Caki2 (cell line): ENCODE measurements at places on chromosomes 1 and 21. TPM values are rescaled to one million over a fixed set of nuclear protein-coding genes. Genes with fewer than 3 reads are reported as not detected.

ASPM gene
- 14.5 and 21.4 TPM in 2 replicates for total RNA-seq

GRCh38 chr1:77220687-77221463, 1.6 kb upstream of the PIGK start:
- no peak for DNase-seq

GRCh38 chr1:243917863-243918565, 68.0 kb upstream of the AKT3 start:
- DNase-seq, result no peak

- peak; percentile 35 for DNase-seq
These were observed 4.9 kb upstream of the MIIP start for GRCh38 chr1:12014141-12014991.

DNA sequence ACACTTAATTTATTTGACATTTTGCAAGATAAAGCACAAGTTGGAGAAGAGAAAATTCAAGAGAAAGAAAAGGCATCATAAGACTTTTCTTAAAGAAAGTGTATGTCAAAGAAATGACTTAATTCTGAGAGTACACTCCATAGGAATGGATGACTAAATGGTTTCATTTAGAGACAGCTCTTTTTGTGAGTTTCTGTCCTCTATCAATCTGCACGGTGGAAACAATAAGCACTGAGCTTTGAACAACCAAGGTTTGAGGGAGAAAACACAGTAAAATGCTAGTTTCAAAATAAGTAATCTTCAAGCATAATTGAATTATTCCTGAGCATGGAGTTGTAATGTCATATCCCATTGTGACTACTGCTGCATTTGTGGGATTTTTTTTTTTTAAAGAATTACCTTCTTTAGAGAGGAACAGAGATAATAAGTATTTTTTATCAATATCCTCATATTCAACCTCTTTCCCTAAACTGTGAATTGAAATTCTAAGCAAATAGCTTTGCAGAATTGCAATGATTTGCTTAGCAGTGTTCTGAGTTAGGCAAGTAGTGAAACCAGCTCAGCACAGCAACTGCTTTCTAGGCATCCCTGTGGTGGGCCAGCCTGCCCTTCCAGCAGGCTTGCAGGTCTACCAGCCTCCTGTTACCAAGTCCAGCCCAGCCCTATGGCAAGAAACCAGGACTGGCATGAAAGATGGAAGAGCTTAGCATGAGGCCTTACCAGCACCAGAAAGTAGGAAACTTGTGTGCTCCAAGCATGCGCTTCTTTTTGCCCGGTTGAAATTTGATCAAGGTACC, 38.2 kb downstream of the KCNJ6 start:
- DNase-seq, result no peak

GABRD gene
- total RNA-seq, result 0.74 TPM in 1 of 2 replicates, not detected in the other

DNA sequence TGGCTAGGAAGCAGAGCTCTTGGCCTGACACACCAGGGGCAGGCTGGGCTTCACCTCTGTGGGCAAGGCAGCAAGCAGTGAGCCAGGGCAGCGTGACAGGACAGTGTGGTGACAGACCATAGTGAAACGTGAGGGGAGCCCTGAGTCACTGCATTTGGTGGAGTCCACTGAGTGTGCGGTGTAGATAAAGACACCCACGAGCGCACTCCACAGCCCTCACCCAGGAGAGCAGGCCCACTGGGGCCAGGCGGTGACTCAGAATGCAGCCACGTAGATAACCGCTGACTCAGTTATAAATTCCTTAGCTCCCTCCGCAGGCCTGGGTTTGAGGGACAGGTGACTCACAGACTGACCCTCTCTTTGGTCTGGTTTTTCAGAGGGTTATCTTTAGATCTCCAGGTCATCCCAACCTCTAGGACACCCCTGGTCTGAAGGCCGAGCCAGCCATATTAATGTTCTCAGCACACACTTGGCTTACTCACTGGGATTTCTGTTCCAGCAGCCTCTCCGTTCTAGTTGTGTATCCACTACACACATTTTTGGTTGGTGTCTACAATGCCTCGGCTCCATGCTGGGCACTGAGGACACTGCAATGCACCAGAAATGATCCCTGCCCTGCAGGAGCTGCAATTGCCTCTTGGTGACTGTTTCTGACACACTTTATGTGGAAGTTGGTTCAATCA, 90.2 kb upstream of the TSPAN2 start:
- DNase-seq, result peak; percentile 93

KIF1B gene
- total RNA-seq, result 2.3 and 8.0 TPM in 2 replicates

- no peak for DNase-seq
These were observed 149.1 kb downstream of the GREM2 start for GRCh38 chr1:240462766-240463395.

- no peak for DNase-seq
These were observed 70.8 kb downstream of the DTL start for GRCh38 chr1:212106286-212106792.

GRCh38 chr1:20521960-20522861, 14.3 kb upstream of the MUL1 start:
- DNase-seq, result peak; percentile 74

DNA sequence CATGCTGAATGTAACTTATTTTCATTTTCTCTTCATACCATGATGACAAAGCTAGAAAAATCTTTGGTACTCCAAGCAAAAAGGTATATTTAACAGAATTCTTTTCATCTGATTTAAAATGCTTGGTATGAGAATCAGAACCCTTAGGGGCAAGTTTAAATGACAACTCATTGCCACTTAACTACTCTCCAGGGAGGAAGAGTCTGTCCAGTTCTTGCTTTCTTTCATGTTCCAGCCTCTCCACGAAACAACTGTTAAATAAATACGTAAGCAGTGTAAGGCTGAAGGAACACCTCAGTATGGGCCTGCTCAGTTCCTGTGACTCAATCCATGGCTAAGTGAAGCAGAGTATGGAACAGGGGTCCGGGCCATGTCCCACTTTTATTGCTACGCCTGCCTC, 1.6 kb downstream of the LCE2A start:
- no peak for DNase-seq

DNA sequence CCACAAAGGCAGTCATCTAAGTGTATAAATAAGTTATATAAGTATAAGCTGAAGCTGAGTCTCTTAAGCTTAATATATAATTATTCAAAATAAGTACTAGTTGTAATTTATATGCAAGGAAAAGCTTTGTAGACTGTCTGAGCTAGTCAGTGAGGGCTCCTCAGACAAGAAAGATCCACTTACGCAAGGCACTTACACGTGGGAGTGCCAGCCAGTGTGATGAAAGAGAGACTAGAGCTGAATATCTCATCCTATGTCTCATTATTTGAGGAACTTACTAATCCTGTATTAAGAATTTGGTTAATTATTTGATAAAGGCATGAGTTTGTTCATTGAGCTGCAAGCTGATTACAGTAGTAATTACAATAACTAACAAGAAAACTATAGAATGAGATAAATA, 146.9 kb downstream of the PDE4B start:
- DNase-seq, result no peak

KRTAP21-2 gene
- total RNA-seq, result not detected in 2 replicates

KLHDC9 gene
- 3.7 and 23.8 TPM in 2 replicates for total RNA-seq

LCE1B gene
- total RNA-seq, result not detected in 2 replicates

DNA sequence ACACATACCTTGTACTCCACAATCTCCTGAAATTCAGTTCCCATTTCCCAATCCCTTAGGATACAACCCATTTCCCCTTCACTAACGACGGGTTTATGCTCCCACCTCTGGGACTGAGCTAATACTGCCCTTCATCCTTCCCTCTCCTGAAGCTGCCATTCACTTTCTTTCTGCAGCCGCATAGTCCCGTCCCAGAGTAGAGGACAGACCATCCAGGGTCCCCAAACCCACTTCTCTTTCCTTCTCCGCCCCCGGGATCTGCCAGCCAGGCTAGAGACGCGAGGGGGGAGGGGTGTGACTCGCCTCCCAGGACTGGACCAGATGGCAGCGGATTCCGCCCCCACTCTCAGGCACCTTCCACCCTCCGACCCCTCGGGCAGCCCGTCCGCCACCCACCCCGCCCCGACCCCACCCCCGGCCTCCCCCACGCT, 679 bp downstream of the ABL2 start:
- DNase-seq, result peak; percentile 30

GRCh38 chr1:48187969-48188563, 34.5 kb upstream of the SLC5A9 start:
- no peak for DNase-seq

DNA sequence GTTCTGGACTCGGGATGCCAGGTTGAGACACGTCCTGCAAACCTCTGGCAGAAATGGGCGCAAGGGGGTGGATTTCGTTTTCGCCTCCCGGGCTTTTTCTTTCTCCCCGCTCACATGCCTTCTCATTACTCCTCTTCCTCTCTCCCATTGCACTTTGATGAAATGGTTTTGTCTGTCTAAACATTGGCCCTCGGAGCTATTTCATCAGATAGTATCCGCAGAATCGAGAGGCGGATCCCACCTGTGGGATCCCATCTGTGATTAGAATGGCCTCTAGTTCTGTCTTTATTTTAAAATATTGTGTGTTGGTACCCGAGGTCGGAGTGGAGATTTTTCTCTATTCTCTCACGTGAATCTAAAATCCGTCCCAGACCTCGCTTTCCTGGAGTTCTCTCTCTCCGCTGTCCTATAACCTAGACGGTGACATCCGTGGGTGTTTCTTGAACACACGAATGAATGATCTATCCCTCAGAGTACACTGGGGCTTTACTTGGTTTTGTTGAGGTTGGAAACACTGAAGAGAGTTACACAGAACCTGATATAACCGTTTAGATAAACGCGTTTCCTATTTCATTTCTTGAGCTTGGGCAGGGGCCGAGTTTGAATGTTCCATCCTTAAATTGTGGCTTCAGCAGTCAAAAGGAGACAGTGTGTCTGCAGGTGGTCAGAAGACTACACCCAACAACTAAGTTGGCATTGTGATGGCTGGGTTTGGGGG, 2.0 kb downstream of the EDARADD start:
- DNase-seq, result no peak

DNA sequence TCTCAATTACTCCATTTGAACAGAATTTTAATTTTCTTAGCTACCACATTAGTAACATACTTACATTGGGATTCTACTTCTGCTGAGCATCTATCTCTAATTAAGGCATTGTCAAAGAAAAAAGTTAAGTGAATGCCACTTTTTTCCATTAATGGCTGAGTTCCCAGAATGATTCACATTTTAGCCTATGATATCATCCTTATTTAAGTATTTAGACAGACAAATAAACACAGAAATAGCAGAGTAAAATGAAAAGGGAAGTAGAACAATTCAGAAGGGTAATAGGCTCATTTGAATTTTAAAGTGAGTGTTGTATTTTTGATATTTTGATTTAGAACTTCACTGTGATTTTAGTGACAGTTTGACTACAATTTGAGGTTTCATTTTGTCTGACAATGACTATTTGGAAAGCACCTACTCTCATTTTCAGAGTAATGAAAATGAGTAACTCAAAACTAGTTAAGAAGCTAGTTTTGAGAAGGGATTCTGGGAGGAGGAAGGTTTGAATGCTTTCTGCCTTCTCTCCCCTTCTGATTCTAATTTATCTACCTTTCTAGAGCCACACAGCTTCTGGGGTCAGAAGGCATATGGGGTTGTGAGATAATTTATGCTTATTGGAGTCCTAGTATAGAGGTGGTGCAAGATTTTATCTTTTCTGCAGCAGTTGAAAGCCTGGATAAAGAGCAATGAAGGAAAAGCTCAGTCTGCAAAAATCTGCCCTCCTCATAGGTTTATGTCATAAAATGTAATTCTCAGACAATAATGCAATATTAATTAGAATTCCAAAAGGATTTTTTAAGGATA, 15.5 kb downstream of the LYPLAL1 start:
- peak; percentile 65 for DNase-seq

DNA sequence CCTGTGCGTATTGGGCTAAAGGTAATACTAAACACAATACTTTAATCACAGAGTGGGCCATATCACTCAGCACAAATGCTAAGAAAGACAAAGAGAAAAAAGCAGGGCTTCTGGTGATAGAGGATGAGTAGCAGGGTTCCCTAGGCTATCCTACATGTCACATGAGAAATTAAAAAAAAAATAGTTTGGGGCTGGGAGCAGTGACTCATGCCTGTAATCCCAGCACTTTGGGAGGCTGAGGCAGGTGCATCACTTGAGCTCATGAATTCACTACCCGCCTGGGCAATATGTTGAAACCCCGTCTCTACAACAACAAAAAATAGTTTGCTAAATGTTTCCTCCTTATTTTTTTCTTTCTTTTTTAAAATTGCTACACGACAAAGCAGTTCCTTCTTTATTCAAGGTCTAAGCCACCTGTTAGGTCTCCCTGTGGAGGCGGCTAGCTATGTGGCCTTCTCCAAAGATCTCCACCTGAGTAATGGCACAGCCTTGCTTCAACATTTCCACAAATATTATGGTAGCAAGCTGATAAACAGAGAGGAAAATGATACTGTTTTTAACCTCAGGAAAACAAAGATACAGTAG, 1.5 kb downstream of the ENSA start:
- DNase-seq, result no peak

DNA sequence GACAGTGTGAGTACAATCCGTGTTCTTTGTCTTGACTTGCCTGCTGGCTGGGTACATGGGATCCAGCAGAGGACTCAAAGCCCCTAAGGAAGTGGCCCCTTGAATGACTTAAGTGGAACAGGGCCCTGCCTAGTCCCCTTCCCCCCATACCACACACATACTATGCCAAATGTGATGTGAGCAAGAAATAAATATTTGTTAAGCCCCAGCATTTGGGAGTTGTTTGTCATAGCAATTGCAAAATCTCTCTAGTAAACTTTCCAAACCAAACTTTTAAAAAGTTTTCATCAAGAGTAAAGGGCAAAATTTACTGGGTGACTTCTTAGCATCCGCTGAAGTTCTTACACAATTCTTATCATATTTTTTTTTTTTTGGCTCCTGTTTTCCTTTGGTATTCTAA, 32.5 kb upstream of the CACHD1 start:
- no peak for DNase-seq

DNA sequence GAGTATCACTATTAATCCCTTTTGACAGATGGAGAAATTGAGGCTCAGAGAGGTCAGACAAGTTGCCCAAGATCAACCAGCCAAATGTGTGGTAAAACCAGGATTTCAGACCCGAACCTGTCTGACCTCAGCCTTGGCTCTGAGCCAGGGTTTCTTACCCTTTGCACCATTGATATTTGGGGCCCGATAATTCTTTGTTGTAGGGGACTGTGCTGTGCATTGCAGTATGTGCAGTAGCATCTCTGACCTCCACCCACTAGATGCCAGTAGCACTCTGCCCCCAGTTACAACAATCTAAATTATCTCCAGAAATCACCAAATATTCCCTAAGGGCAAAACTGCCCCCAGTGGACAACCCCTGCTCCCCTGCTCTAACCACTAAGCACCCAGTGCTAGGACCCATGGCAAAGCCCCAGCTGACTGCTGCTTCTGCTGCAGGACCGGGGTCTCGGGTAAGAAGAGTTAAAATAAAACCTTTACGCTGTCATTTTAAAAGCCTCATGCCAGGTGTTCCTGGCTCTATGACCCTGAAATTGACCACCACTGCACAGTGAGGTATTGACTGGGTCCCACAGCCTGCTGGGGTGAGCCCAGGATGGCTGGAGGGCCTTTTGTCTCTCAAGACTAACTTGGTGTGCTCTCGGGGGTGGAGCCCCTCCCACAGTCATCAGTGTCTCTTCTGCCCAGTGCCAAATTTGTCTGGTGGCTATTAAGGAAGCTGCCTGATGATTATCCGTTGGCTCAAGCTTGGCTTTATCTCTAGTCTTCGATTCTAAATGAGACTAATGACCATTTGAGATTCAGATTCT, 5.6 kb upstream of the MAN1C1 start:
- DNase-seq, result no peak

GRCh38 chr1:175742790-175743459, 470 bp downstream of the TNR start:
- peak; percentile 55 for DNase-seq

CCDC27 gene
- not detected in 2 replicates for total RNA-seq

ZYG11A gene
- total RNA-seq, result 1.4 and 4.2 TPM in 2 replicates

WNT9A gene
- 1.1 and 2.7 TPM in 2 replicates for total RNA-seq
